Stimulated activated naive CD4-positive, alpha-beta T cell treated with Interleukin-2 at 50 U/mL for 16 hours (primary cell): ENCODE measurements at places on chromosomes 13 and 19.

GRCh38 chr13:27203854-27204253 lies 32.2 kb upstream of the USP12 start:
- DNase-seq, result no peak

DNA sequence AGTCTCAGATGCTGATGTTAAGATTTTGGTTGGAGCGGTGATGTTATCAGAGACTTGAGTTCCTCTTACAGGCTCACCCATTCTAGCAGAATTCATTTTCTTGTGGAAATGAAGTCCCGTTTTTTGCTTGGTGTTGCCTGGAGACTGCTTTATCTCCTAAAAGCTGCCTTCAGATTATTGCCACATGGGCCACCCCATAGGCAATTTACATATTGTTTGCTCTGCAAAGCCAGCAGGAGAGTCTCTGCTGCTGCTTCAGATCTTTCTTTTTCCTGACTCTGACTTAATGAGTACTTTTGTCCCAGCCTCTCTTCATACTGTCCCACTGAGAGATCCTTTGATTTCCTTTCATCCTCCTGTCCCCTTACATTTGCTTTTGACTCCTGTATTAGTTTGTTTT lies 114.6 kb downstream of the TDRD3 start:
- DNase-seq, result no peak

DNA sequence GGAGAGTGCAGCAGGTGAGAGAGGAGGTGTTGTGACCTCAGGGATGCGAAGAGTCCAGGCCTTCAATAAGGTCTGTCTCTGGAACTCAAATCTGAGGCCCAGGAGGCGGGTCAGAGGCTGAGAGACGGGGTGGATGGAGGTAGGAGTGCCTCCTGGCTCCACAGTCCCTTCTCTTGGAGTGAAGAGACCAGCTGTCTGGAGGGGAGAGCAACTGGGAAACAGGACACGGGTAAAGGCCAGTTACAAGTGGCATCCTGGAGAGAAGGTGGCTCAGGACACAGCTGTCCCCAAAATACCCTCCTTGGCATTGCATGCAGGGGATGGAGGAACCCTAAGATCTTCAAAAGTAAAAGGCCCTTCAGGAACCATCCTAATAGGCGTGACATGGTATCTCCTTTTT lies 19.2 kb downstream of the PDE4A start:
- no peak for DNase-seq

DNA sequence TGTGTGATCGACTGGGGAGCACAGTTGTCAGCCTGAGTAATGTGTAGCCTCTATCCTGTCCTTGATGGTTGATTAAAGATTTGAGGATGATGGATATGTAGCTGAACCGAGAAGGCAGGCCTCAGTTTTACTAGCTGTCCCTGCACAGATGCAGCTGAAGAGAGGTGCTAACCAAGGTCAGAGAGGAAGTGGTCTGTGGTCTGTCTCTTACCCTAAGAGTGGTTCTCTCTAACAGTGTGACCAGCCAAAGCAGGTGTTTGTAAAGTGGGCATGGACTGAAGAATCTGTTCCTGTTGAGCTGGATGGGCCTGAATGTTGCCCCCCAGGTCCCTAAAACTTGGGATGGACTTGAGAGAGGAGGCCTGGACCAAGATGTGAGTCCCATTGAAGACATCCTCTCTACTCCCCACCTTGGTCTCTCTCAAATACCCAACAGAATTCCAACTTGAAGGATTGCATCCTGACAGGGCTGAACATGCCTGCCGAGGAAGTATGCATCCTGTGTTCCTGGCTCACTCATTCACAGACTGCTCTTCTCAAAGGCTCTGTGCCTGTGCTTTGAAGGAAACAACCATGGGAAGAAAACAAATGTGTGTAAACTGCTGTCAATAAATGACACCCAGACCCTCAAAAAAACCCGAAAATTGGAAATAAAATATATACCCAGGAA lies 223.8 kb downstream of the MAB21L1 start:
- DNase-seq, result no peak

DNA sequence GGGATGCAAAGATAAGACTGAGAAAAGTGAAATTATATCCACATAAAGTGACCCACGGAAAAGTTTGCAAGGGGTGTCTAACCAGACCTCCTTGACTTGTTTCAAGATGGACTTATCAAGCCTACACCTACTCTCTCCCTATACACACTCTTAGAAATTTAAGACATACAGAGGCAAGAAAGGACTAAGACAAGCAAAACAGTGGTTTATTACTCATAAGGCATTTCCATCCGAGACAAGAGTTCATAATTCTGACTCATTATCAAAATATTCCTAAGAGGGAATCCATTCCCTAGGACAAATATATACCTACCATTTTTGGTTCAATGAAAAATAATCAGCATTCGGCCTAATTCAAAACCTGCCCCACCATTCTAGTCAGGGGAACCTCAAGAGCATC lies 232.6 kb upstream of the GPC6 start:
- DNase-seq, result no peak
